Neural progenitor cell (in vitro differentiated cells): ENCODE measurements at places on chromosomes 3 and 15. TPM values are rescaled to one million over a fixed set of nuclear protein-coding genes. Genes with fewer than 3 reads are reported as not detected.

The GPR87 gene
- total RNA-seq, result not detected in 2 replicates

DNA sequence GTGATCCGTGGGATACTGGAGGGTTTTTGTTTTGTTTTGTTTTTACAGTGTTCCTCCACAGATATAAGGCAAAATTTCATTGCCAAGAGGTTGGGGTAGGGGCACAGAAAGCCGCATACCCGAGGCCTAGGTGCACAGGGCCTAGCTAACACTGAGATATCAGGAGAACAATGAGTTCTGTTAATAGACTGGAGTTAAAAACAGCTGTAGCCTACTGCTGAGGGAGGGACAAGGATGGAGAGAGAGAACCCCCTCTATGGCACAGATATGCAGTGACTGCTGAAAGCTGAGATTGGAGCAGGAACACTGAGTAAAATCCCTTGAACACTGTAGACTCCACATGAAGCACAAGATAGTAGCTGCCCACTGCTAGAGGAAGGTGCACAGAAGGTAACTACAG lies 53.1 kb upstream of the MAP3K13 start:
- H3K27ac ChIP-seq, result no peak overlapping the region
- H3K27me3 ChIP-seq, result no peaks in the 10 kb centered on the region
- H3K36me3 ChIP-seq, result peaks cover 9% of the 10 kb centered on the region
- no peak overlapping the region for H3K4me3 ChIP-seq

GRCh38 chr3:18337231-18337630 lies 87.9 kb downstream of the SATB1 start:
- H3K4me1 ChIP-seq, result no peaks in the 10 kb centered on the region
- no peak for DNase-seq
- no peak overlapping the region for H3K4me3 ChIP-seq
- no peaks in the 10 kb centered on the region for H3K36me3 ChIP-seq
- no peak overlapping the region for H3K27ac ChIP-seq

- no peak overlapping the region for H3K4me3 ChIP-seq
- H3K27me3 ChIP-seq, result no peaks in the 10 kb centered on the region
- H3K4me1 ChIP-seq, result no peaks in the 10 kb centered on the region
- H3K36me3 ChIP-seq, result no peaks in the 10 kb centered on the region
- no peak overlapping the region for H3K27ac ChIP-seq
- no peak for DNase-seq
Observed at GRCh38 chr3:142875583-142876207, 13.2 kb downstream of the PCOLCE2 start.

GRCh38 chr3:127237835-127238234 lies 44.9 kb downstream of the PRR23E start:
- H3K27me3 ChIP-seq, result no peaks in the 10 kb centered on the region
- no peaks in the 10 kb centered on the region for H3K36me3 ChIP-seq
- no peaks in the 10 kb centered on the region for H3K4me1 ChIP-seq

DNA sequence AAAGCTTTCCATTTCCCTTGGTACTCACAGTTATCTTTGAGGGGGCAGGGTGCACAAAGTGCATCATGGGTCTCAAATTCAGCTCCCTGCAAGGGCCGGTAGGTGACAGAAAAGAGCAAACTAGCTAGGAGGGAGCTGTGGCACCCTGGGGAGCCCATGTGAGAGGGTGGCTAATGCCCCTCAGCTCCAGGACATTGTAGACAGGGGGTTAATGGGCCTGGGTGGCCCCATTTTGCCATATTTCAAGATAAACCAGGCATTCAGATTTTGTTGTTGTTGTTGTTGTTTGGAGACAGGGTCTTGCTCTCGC lies 3.7 kb upstream of the SLC6A6 start:
- H3K4me1 ChIP-seq, result peaks cover 7% of the 10 kb centered on the region
- no peak overlapping the region for H3K27ac ChIP-seq
- peaks cover 16% of the 10 kb centered on the region for H3K27me3 ChIP-seq
- no peak overlapping the region for H3K4me3 ChIP-seq
- H3K36me3 ChIP-seq, result no peaks in the 10 kb centered on the region

- H3K36me3 ChIP-seq, result peaks cover 12% of the 10 kb centered on the region
- H3K4me3 ChIP-seq, result no peak overlapping the region
- no peaks in the 10 kb centered on the region for H3K4me1 ChIP-seq
- no peaks in the 10 kb centered on the region for H3K27me3 ChIP-seq
Observed at GRCh38 chr3:160374472-160374871, 24.6 kb downstream of the IFT80 start.

The ZNF621 gene
- 14.3 and 24.8 TPM in 2 replicates for total RNA-seq

DNA sequence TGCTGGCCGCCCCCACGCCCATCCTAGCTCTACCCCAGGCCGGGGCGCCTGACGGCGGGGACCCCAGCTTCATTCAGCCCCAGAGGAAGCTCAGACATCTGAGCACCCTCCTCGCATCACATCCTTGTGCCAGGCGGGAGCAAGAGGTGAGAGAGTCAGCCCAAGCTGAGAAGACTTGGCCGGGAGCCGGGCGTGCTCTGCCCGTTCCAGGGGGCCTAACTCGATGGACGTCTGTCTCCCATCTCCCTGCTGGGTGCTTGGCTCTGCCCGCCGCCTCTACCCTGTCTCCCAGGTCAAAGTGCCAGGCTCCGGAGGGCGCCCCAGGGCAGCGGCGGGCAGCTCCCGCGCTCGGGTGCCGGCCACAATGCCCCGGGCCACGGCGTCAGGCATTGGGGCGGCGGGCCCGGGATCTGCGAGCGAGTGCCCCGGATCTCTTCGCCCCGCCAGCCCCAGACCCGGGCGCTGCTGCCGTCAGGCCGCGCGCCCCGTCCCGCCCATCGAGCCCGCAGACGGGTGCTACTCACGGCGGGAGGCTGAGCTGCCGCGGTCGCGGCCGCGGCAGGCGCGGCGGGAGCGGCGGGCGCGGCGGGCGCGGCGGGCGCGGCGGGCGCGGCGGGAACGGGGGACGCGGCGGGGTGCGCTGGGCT lies 388 bp downstream of the DAPK2 start:
- no peak overlapping the region for H3K27ac ChIP-seq
- H3K4me1 ChIP-seq, result peaks cover 12% of the 10 kb centered on the region
- peak overlapping the region; percentile 70 for H3K4me3 ChIP-seq
- peaks cover 39% of the 10 kb centered on the region for H3K27me3 ChIP-seq

The GOLGA8S gene
- not detected in 2 replicates for total RNA-seq

GRCh38 chr15:60021589-60022378 lies 17.7 kb downstream of the FOXB1 start:
- no peaks in the 10 kb centered on the region for H3K27me3 ChIP-seq
- no peak overlapping the region for H3K4me3 ChIP-seq
- H3K27ac ChIP-seq, result no peak overlapping the region
- H3K36me3 ChIP-seq, result no peaks in the 10 kb centered on the region

The LSG1 gene
- total RNA-seq, result 31.0 and 41.2 TPM in 2 replicates

The ACAD9 gene
- 25.0 and 35.7 TPM in 2 replicates for total RNA-seq

The VWA5B2 gene
- total RNA-seq, result not detected in 2 replicates

DNA sequence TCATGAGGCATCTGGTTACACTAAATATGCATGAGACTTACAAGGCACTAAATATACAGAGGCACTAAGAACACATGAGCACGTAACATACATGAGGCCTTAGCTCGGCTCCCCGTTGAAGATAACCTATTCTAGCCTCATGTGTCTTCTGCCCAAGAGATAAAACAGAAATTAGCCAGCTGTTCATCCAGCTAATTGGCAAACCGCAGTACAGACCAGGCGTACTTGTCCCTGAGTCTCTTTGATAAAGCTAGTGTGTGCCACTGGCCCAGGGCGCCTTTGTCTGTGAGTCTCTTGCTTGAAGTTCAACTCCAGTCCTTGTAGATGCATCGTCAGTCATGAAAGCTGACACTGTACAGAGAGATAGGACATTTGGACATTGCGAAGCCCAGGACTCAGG lies 121.9 kb upstream of the SPATA12 start:
- no peak for DNase-seq
- H3K27me3 ChIP-seq, result no peaks in the 10 kb centered on the region
- no peaks in the 10 kb centered on the region for H3K4me1 ChIP-seq
- no peaks in the 10 kb centered on the region for H3K36me3 ChIP-seq
- no peak overlapping the region for H3K4me3 ChIP-seq

GRCh38 chr15:32953533-32953910 lies 235.7 kb downstream of the GREM1 start:
- H3K4me3 ChIP-seq, result no peak overlapping the region
- peaks cover 11% of the 10 kb centered on the region for H3K36me3 ChIP-seq
- H3K4me1 ChIP-seq, result peaks cover 16% of the 10 kb centered on the region
- no peak overlapping the region for H3K27ac ChIP-seq
- DNase-seq, result no peak

The BDH1 gene
- total RNA-seq, result 14.1 and 19.4 TPM in 2 replicates

The CYP8B1 gene
- total RNA-seq, result not detected in 2 replicates

- H3K36me3 ChIP-seq, result peaks cover 25% of the 10 kb centered on the region
- no peak overlapping the region for H3K4me3 ChIP-seq
- H3K27ac ChIP-seq, result no peak overlapping the region
- H3K27me3 ChIP-seq, result no peaks in the 10 kb centered on the region
- no peak for DNase-seq
Observed at GRCh38 chr15:34869110-34869509, 73.8 kb upstream of the ACTC1 start.

DNA sequence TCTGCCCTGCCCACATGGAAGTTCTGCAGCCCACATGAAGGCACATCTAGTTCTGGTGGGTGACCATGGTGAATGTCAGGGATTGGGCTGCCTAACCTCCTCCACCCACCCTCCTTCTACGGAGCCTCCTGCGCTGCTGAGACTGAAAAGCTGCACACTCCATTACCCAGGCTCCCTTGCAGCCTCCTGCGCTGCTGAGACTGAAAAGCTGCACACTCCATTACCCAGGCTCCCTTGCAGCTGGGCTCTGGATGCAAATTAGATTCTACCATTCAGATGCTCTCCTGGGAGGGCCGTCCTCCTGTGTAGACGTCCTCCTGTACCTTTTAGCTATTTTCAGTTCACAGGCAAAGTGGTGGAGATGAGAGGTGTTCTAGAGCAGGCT lies 32.1 kb downstream of the POMGNT2 start:
- no peaks in the 10 kb centered on the region for H3K27me3 ChIP-seq
- no peak overlapping the region for H3K4me3 ChIP-seq
- no peak for DNase-seq
- no peaks in the 10 kb centered on the region for H3K4me1 ChIP-seq
- H3K36me3 ChIP-seq, result no peaks in the 10 kb centered on the region

The LZTFL1 gene
- 19.0 and 22.5 TPM in 2 replicates for total RNA-seq

DNA sequence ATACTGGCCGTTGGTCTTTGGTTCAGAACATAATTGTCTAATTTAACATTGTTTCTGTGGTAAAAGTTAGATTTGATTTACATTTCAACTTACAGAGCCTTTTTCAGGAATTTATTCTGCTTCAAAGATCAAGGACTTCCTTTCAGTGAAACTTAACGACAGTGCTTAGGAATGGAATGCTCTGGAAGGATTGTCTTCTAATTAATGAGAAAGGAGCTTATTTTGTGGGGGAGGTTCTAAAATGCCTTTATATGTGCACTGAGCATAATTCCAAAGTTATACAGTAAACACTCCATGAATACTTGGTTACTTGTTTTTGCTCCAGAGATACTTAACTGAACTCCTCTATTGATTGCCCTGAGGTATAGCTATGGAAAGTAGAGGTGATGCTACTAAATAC lies 75.7 kb downstream of the CACNA1D start:
- H3K4me1 ChIP-seq, result peaks cover 42% of the 10 kb centered on the region
- DNase-seq, result peak; percentile 44
- H3K27me3 ChIP-seq, result no peaks in the 10 kb centered on the region
- H3K36me3 ChIP-seq, result no peaks in the 10 kb centered on the region

The TM4SF18 gene
- not detected in 2 replicates for total RNA-seq

DNA sequence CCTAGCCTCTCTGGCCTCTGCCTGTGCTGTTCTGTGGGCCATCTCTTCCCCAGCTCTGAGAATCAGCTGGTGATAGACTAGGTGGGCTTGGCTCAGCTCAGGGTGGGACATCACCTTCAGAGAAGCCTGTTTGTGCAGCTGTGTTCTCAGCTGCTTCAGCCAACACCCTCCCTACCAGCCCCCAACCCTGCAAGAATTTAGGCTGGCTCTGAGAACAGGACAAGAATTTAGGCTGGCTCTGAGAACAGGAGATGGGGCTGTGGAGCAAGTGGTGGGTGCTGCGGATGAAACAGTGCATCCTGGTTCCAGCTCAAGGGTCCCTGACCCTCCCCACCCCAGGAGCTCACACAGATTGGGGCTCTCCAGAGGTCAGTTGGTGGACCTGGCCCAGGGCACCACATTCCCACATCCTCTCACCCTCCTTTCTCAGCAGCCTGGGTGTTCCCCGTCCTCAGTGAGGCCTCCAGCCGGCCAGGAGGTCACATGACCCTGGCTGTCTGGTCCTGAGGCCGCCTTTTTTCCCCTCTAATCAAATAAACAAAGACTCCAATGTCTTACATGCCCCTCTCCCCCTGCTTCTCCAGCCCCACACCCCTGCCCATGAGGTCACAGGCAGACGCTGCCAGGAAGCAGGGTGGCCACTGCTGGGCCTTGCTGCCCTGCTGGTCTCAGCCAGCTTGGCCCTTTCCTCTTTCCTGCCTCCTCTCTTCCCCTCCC lies 14.9 kb downstream of the PLEKHO2 start:
- H3K36me3 ChIP-seq, result no peaks in the 10 kb centered on the region
- DNase-seq, result peak; percentile 64
- peak overlapping the region; percentile 5 for H3K4me3 ChIP-seq
- H3K27ac ChIP-seq, result peak overlapping the region; percentile 48
- peaks cover 41% of the 10 kb centered on the region for H3K4me1 ChIP-seq

GRCh38 chr3:10548992-10549391 lies 43.6 kb upstream of the ATP2B2 start:
- H3K4me1 ChIP-seq, result peaks cover 39% of the 10 kb centered on the region
- no peak for DNase-seq
- H3K27ac ChIP-seq, result no peak overlapping the region
- no peaks in the 10 kb centered on the region for H3K36me3 ChIP-seq
- H3K27me3 ChIP-seq, result no peaks in the 10 kb centered on the region

The KLHL40 gene
- not detected in 2 replicates for total RNA-seq
